ENCODE measurements at places on chromosomes 3 and 15.
A peak's percentile ranks its signal among the peaks of the same experiment; 100 is the strongest.

GRCh38 chr3:151259664-151260063 is 18.7 kb downstream of the P2RY14 start:
- no peak for DNase-seq

DNA sequence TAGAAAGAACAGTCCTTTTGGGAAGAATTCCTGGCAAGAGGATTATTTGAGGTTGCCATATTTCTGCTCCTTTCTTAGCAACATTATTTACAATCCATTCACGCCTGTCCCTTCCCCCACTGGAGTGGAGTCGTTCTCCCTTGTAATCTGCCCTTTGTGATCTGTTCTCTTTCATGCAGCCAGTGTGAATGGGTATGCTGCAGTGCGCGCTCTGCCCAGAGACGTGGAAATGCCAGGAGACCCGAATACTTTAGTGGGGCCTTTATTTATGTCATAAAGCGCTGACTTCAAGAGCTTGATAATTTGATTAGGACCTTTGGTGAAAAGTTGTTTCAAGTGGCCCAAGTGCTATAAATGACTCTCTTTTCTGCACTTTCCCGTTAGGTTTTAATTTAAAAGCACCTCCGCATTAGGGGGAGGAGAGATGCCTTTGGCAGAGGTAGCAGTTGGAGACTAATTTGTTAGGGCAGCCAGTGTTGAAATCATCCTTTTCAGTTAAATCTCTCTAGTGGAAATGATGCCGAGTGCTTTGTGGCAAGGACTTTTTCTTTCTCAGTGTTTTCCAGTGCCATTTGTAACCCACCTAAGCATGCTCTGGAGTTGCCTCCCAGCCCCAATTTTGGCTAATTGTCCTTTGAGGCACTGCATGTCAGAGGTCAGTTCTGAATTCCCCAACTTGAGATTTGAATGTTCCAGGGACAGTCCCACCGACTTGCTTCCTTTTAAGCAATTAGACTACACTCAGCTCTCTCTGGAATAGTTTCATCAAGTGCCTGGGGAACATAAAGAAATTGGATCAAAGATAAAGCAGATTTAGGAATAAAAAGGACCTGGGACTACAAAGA is 52.4 kb downstream of the PSMD6 start:
- DNase-seq: no peak

DNA sequence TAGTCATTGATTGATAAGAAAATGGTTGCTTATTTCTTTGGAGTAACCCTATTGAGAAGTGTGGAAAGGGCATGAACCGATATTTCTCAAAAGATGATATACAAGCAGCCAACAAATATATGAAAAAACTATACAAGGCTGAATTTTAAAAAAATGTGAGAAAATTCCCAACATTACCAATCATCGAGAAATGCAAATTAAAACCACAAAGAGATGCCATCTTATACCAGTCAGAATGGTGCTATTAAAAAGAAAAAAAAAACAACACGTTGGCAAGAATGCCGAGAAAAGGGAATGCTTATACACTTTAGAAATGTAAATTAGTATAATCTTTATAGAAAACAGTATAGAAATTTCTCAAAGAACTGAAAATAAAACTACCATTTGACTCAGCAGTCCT is 77.7 kb upstream of the ROBO1 start:
- no peak for DNase-seq

DNA sequence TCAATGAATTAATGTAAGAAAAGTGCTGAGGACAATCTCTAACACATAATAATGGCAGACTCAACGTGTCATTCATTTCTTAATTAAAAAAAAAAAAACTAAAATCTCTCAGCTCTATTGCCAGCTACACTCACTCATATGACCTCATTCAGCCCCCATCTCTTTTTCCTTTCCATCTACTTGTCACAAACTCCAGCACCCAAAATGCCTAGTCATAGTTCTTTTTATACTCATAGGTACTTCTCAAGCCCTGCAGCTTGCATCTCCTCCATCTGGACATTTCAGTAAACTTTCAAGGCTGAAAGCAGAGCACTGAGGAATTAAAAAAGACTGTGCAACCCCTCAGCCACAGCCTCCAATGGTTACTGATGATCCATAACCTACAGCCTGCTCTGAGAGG is 109.8 kb downstream of the PLCH1 start:
- no peak for DNase-seq

GRCh38 chr3:61343543-61343942 is 92.3 kb upstream of the FHIT start:
- no peak for DNase-seq

DNA sequence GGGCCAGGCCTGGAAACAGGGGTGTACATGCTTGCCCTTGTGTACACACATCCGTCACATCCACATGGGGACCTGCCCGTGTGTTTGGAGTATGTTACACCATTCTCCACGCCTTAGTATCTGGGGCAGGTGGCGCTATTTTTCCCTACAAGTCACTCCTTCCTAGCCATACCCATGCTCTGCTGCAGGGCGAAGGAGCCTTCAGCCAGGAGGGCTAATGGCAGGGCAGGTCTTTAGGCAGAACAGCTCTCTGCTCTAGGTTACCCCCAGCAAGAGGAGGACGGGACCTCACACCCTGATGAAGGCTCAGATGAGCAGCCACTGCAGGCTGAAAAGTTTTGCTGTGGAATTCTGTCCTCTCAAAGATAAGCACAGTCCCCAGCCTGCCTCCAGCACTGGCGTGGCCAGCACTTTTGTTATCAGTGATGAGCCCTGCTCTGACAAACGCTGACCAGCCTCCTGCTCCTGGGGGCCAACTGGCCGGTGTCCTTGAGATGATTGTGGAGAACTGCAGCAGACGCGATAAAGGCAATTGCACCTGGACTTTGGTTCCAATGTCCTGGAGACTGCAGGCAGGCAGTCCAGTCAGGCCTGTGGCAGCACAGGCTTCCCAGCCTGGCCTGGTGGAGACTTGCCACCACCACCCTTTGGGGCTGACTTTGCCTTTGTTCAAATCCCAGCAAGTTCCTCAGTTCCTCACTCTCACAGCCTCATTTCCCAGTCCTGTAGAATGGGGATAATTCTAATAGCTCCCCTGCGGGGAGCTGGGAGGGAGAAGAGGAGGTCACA is 19.8 kb upstream of the PIGZ start:
- no peak for DNase-seq

GRCh38 chr3:11680509-11680908 is 36.8 kb upstream of the VGLL4 start:
- no peak for DNase-seq

DNA sequence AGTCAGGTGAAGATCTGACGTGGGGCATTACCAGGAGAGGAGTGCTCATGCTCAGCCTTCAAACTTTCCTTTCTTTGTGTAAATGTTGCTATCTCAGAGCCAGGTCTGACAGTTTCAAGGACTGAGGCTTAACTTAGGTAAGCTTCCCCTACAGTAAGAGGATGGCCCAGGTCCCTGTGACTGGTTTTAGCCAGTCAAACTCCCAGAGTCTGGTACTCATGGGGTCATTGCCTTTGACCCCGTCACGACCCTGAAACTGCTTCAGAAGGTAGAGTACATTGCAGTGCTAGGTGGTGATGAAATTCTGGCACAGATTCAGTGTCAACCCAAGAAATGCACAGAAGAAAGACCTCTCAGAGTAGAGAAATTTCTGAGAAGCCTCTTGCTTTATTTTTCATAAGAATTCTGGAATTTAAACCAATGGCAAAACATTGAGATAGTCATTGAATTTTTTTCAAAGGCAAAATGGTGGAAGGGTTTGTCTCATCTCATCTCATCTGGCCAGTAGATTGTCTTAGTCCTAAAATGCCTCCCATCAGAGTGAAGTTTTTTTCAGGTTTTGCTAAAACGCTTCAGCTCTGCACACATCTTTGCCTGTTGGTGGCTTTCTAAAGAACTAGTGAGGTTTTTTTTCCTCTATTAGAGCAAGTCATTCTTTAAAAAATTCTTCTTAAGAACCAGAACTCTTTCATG is 23.1 kb downstream of the ZBTB38 start:
- DNase-seq: no peak

DNA sequence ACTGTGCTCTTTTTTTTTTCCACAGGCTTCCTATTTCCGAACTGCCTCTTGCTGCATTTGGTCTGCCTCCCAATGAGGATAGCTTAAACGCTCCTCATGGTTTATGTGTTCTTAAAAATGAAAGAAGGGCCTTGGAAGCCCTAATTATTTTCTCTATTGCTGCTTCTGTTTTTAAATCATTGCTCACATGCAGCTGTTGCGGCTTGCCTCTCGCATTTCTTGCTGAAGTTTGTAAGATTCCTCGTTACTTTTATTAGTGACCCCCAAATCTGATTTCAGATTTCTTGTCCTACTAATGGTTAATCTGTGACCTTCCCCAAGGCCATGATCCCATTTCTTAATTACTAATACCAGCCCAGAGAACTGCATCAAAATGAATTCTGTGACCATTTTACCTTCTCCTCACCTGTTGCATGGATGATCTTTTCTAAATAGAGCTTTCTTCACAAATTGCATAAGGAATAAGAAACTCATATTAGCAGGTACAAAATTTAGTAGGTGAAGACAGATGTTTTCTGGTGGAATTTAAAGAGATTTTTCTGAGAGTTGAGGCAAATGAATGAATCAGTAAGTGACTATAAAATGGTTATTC is 1.8 kb downstream of the UBE2E1 start:
- no peak for DNase-seq

- no peak for DNase-seq
Measured at GRCh38 chr3:37952564-37952963, 38.0 kb upstream of the VILL start.

DNA sequence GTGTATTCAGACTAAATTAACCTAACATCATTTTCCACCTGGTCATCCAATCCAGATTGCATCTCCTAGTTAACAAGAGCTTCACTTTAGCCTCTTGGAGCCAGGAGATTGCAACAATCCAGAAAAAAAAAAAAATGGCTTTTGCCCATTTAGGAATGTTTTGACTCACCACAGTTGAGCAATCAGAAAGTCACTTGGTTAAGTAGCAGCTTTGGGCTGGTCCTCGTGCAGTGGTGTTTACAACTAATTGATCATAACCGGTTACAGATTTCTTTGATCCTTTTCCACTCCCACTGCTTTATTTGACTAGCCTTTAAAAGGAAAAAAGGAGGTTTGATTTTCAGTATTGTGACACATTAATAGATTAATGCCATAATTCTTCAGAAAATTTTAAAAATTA is 688.8 kb upstream of the CCDC54 start:
- peak; percentile 83 for DNase-seq

DNA sequence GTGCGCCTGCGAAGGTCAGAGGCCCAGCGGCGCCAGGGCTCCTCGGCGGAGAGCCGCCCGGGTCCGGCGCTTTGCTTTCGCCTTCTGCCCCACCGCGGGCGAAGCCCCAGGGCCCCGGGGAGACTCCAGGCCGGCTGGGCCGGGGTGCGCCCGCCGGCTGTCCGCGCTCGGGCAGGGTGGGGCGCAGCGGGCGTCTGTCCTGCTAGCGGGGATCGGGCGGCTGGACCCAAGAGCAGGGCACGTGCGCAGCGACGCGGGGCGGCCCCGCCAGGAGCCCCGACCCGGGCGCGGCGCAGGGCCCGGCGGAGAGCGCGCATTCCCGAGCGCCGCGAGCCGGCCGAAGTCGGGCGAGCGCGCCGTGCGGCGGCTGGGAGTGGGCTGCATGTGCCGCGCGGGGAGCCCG is 569 bp upstream of the ALDH1A3 start:
- no peak for DNase-seq

GRCh38 chr3:13796701-13797460 is 83.0 kb downstream of the WNT7A start:
- DNase-seq: no peak

- no peak for DNase-seq
Measured at GRCh38 chr15:101710806-101711205, 13.5 kb downstream of the TARS3 start.

GRCh38 chr15:51180011-51180410 is 85.3 kb upstream of the TNFAIP8L3 start:
- no peak for DNase-seq

DNA sequence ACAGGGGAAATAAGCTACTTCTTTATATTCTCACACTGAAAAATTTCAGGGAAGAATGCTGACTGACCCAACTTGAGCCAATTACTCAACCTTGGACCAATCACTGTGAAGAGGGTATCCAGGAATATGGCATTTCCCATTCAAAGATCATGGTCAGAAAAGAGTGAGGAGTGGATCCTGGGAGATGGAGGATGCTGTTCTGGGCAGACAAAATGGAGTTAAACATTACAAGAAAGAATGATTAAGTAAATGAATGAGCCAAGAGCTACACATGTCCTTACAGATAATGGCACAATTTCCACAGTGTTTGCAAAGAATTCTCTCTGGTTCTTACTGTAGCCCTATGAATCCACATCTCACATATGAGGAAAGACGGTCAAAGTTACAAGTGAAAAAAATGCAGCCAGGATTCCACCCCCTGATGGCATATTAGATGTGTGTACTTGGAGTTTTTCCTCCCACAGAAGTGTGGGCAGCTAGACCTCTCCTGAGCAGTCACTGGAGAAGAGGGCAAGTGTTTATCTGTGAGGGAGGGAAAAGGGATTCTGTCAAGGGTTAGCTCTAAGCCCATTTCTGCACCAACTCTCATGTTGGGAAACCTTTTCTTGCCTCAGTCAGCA is 33.8 kb downstream of the AMOTL2 start:
- no peak for DNase-seq

DNA sequence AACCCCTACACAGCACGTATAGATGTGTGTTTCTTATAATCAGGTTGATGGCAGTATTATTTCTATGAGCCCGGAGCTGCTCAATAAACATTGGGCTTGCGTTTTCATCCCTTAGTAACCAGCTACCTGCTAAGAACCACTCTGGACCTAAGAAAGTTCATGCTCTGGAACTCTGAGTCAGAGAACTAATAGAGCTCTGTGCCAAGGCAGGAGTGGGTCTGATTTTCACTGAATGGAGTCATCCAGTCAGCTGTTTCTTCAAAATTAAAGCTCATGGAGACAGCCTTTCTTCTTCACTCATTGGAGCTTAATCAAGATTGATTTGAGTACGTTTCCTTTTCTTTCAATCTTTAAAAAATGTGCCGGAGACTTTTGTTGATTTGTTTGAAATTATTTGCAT is 145.7 kb downstream of the BBX start:
- DNase-seq: no peak

- DNase-seq: no peak
Measured at GRCh38 chr15:62124176-62124972, 40.7 kb downstream of the C2CD4B start.

GRCh38 chr15:69316291-69316690 is 17.6 kb downstream of the PAQR5 start:
- DNase-seq: no peak

- no peak for DNase-seq
Measured at GRCh38 chr15:89395996-89396395, 61.4 kb upstream of the POLG start.

Measured in kidney epithelial cell (primary cell).